ENCODE measurements at places on chromosomes 12 and 14.

DNA sequence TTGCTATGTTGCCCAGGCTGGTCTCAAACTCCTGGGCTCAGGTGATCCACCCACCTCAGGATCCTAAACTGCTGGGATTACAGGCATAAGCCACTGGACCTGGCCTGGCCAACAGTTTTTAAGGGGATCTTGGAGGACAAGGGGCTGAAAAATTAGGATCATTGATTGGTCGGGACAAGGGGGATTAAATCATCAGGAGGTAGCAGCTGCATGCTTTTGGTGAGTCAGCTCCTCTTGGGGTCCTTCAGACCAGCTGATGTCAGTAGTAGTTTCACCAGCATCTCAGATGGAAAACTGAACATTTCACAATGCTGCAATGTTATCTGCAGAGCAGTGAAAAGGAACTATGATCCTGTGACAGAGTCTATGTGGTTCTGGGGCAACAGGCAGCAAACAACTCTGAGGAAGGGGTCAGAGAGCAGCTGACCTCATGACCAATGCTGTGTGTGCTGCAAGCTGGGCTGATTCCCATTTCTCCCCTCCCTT is 6.3 kb downstream of the LRRC74A start:
- H3K36me3 ChIP-seq = no peaks in the 10 kb centered on the region
- H3K4me1 ChIP-seq = peaks cover 20% of the 10 kb centered on the region
- no peak overlapping the region for H3K27ac ChIP-seq
- H3K4me3 ChIP-seq = no peak overlapping the region
- no peak for DNase-seq

DNA sequence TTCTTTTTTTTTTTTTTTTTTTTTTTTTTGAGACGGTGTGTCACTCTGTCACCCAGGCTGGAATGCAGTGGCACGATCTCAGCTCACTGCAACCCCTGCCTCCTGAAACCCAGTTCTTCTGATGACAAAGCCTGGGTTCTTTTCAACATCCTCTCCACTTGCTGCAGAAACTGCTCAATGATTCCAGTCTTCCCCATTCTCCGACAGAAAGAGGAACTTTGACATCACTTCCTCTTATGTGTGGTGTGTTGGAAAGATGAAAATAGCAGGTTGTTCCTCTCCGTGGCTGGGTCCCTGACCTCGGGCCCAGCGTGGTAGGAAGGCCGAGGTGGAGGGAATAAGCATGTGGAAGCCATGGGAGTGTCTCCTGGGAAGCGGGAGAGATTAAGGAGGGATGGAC is 198.4 kb downstream of the PHETA1 start:
- no peaks in the 10 kb centered on the region for H3K36me3 ChIP-seq
- no peaks in the 10 kb centered on the region for H3K4me1 ChIP-seq
- H3K27ac ChIP-seq = no peak overlapping the region
- no peak for DNase-seq
- no peaks in the 10 kb centered on the region for H3K27me3 ChIP-seq

- H3K4me3 ChIP-seq = no peak overlapping the region
- H3K27me3 ChIP-seq = no peaks in the 10 kb centered on the region
- DNase-seq = no peak
- H3K27ac ChIP-seq = peak overlapping the region; percentile 74
- H3K4me1 ChIP-seq = peaks cover 10% of the 10 kb centered on the region
These were observed 15.5 kb downstream of the B4GALNT3 start for GRCh38 chr12:475286-475685.

DNA sequence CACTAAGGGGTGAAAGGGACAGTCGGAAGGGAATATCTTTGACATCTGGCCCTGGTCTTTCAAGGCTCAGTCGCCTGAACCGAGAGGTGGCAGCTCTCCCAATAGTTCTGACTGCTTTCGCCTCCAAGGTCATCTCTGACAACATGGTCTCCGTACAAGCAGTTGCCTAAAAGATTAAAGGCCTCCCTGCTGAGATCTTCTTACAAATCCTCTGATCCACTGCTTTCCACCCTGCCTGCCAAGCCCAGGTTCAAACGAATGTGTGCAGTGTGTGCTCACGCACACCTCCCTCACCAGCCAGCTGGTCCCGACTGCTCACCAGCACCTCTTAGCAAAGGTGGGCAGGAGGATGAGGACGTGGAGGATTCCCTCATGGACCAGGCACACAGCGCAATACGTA is 10.4 kb downstream of the B4GALNT3 start:
- H3K4me3 ChIP-seq = no peak overlapping the region
- no peaks in the 10 kb centered on the region for H3K27me3 ChIP-seq
- H3K4me1 ChIP-seq = peaks cover 10% of the 10 kb centered on the region
- H3K36me3 ChIP-seq = no peaks in the 10 kb centered on the region
- H3K27ac ChIP-seq = no peak overlapping the region

GRCh38 chr12:1059162-1059561 is 68.1 kb downstream of the ERC1 start:
- no peaks in the 10 kb centered on the region for H3K27me3 ChIP-seq
- H3K36me3 ChIP-seq = no peaks in the 10 kb centered on the region
- H3K4me3 ChIP-seq = no peak overlapping the region
- H3K27ac ChIP-seq = no peak overlapping the region

GRCh38 chr12:113500782-113501311 is 29.2 kb upstream of the LHX5 start:
- peaks cover 15% of the 10 kb centered on the region for H3K4me1 ChIP-seq
- peak; percentile 85 for DNase-seq
- no peaks in the 10 kb centered on the region for H3K36me3 ChIP-seq
- no peak overlapping the region for H3K27ac ChIP-seq
- no peaks in the 10 kb centered on the region for H3K27me3 ChIP-seq
- peak overlapping the region; percentile 14 for H3K4me3 ChIP-seq

DNA sequence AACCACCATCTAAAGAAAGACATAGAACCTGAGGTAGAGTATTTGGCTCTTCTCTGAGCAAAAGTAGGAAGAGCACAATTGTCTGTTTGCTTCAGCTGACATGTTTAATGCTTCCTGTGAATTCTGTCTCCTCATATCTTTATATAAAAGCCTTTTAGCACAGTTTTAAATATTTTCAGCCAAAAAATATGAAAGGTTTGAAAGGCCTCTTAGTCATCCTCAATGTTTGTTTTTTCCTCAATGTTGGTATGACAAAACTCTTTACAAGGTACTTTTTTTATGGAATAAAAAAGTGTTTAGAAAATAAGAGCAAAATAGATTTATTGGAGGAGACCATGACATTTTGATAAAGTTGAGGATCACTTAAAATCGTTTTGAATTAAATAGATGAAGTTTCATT is 360.9 kb downstream of the NAV3 start:
- H3K4me1 ChIP-seq = peaks cover 17% of the 10 kb centered on the region
- no peaks in the 10 kb centered on the region for H3K27me3 ChIP-seq
- DNase-seq = no peak
- no peaks in the 10 kb centered on the region for H3K36me3 ChIP-seq

DNA sequence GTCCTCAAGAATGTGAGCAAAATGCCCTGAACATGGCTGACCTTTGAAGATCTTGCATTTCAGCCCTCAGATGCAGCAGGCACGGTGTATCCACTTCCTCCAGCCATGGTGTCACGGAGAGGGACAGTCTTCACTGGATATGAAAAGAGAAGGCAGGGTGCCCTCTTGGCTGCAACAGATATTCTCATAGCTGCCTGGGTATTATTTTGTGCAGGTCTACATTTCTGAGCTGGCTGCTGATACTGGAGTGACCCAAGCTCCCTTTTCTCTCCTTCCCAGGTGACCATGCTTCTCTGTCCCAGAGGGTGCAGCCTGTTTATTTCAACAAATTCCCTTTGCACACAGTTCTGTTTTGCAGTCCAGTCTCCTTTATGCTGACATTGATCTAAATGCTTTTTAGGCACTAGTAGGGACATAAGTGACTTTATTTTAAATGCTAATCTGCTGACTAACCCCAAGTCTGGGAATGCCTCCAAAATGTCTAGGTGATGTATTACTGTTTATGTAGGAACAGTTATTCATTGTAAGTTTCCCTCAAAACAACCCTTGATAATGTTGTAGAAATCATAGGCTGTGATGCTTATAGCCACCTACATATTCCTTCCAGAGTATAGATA is 17.4 kb upstream of the PYGL start:
- DNase-seq = no peak
- no peaks in the 10 kb centered on the region for H3K4me1 ChIP-seq
- no peak overlapping the region for H3K4me3 ChIP-seq
- H3K27ac ChIP-seq = no peak overlapping the region
- no peaks in the 10 kb centered on the region for H3K27me3 ChIP-seq

DNA sequence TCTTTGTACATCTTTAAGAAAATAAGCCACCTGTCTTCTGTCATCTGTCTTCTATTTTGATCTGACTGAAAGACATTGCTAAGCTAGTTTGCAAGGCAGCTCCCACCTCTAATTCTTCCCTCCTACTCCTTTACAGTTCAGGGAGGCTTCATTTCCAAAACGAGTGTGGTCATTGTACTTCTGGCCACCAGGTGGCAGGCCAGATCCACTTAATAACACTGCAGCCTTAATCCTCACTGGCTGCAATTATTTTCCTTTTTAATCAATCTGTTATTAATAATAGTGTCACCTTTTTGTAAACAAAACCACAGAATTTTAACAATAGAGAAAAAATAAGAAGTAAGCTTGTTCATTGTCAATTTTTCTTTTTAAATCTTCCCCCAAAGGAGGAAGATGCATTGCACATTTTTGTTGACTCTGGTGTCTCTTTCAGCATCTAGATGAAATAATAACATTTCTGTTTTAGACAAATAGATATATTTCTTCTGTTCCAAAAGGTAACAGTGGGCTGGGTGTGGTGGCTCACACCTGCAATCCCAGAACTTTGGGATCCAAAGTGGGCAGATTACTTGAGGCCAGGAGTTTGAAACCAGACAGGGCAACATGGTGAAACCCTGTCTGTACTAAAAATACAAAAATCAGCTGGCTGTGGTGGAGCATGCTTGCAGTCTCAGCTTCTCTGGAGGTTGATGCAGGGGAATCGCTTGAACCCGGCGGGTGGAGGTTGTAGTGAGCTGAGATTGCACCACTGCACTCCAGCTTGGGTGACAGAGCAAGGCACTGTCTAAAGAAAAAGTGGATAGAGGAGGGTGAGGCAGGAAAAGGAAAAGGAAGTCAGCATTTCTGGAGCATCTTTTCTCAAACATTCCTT is 23.3 kb downstream of the GABARAPL1 start:
- H3K36me3 ChIP-seq = 0 out of 2 replicates have a peak, but pooled peaks cover 4% of the 10 kb centered on the region
- H3K4me3 ChIP-seq = no peak overlapping the region
- H3K27ac ChIP-seq = no peak overlapping the region
- H3K27me3 ChIP-seq = no peaks in the 10 kb centered on the region
- peaks cover 2% of the 10 kb centered on the region for H3K4me1 ChIP-seq

GRCh38 chr12:88339254-88339949 is 197.3 kb downstream of the TMTC3 start:
- H3K4me3 ChIP-seq = no peak overlapping the region
- DNase-seq = no peak
- H3K36me3 ChIP-seq = no peaks in the 10 kb centered on the region

GRCh38 chr14:68631394-68632053 is 161.3 kb downstream of the ZFP36L1 start:
- no peaks in the 10 kb centered on the region for H3K27me3 ChIP-seq
- H3K36me3 ChIP-seq = no peaks in the 10 kb centered on the region
- H3K4me3 ChIP-seq = no peak overlapping the region

DNA sequence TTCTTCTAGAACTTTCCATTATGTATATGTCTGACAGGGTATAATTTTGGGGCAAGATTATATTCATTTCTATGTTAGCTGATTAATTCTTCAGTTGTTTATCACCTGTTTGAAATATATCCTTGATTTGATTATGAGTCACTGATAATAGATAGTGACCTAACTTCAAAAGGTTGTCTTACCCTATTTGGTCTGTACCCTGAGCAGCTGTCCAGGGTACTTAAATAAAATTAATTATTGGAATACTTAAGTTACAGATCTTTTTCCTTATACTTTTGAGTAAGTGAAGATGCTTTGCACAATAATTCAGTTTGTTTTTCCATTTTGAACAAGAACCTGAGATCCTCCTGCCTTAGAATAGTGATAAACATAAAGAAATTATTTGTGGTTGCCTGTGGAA is 13.2 kb upstream of the NPAS3 start:
- H3K27ac ChIP-seq = no peak overlapping the region
- no peaks in the 10 kb centered on the region for H3K4me1 ChIP-seq
- peaks cover 9% of the 10 kb centered on the region for H3K27me3 ChIP-seq
- no peak overlapping the region for H3K4me3 ChIP-seq
- H3K36me3 ChIP-seq = no peaks in the 10 kb centered on the region
- no peak for DNase-seq

DNA sequence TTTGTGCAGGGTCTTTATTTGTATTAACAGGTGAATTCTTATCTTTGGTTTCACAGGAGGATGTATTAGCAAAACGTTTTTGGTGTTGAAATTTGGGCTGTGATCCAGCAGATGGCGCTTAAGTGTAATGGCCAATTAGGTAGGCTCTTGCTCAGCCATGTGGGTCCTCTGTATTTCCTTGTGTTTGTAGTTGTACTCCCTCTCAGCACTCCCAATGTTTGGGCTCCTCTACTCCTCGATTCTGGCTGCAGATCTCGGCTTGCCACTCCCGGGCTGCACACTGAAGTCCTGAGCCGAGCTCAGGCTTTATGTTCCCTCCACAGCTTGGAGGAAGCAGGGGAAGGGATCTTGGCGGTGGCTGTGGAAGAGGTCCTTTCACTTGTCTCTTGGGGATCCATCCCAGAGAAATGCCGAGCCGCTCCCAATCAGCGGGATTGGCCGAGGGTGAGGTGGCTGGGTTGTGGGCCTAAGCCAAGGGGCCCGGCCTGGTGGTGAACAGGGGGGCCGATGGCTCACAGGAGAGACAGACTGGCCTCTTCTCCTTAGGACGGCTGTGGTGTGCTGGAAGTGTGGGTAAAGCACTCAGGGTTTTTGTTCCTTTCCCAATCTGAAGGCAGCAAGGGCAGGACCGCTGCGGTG is 133.7 kb downstream of the AEBP2 start:
- H3K4me3 ChIP-seq = no peak overlapping the region
- H3K36me3 ChIP-seq = no peaks in the 10 kb centered on the region
- peak; percentile 93 for DNase-seq
- H3K27me3 ChIP-seq = no peaks in the 10 kb centered on the region
- H3K4me1 ChIP-seq = peaks cover 11% of the 10 kb centered on the region

DNA sequence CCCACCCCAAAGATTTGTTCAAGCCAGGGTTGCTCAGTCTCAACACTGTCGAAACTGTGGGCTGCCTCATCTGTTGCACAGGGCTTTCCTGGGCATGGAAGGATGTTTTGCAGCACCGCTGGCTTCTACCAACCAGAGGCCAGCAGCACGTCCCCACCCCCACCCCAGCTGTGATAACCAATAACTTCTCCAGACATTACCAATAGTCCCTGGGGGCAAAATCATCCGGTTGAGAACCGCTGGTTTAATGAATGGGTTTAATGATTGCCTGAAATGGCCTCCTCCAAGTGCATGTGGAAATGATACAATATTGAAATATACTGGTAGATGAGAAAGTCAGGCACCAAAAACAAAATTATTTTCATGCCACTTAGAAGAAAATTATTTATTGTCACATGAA is 44.5 kb downstream of the RIMBP2 start:
- no peaks in the 10 kb centered on the region for H3K27me3 ChIP-seq
- H3K4me1 ChIP-seq = no peaks in the 10 kb centered on the region
- H3K4me3 ChIP-seq = no peak overlapping the region

GRCh38 chr12:127496255-127496654 is 770.7 kb upstream of the TMEM132C start:
- H3K4me1 ChIP-seq = no peaks in the 10 kb centered on the region
- no peaks in the 10 kb centered on the region for H3K36me3 ChIP-seq
- H3K4me3 ChIP-seq = no peak overlapping the region

All from GM23338 (cell line).